Pancreas (tissue), 10 donors: ENCODE measurements at places on chromosomes 7 and 10. TPM values are rescaled to one million over a fixed set of nuclear protein-coding genes. Genes with fewer than 3 reads are reported as not detected.
A peak's percentile ranks its signal among the peaks of the same experiment; 100 is the strongest.

Gene NACAD
- polyA plus RNA-seq, result 3.5 TPM

DNA sequence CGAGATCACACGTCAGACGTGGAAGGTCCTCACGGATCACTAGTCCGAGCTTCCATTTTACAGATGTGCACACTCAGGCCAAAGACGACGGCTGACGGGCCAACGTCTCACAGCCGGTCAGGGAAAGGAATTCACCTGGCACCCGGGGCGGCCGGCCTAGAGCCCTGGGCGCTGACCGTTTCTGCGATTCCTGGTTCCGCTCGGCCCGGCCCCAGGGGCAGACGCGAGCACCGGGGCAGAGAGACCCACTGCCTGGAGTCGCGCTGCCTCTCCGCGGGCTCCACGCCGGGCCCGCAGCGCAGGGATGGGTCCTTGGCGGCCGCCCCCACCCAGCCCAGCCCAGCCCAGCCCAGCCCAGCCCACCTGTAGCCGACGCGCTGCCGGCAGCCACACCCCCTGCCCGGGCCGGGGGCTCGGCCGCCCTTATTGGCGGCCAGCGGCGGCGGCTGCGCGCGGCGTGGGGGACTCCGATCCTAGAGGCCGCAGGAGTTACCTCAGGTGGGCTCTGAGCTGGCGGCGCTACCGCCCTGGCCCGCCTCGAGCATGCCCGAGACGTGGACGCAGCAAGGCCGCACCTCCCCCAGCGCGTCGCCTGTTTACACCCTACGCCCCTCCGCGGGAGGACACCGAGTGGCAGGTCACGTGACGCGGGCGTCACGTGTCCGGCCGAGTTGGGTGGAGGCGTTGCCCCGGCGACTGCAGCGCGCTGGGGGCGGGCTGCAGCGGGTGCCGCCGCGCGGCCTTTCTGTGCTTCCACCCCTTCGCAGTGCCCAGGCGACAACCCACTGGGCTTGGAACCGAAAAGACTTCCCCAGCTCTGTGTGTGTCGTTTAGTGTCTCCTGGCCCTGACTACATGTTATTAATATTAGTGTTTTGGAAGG is 78.1 kb downstream of the ZFAND4 start:
- no peaks in the 10 kb centered on the region for H3K27me3 ChIP-seq
- peak; percentile 94 for DNase-seq
- H3K36me3 ChIP-seq, result no peaks in the 10 kb centered on the region

Gene SPDYE5
- polyA plus RNA-seq, result not detected

Gene ABCC2
- 1.4 TPM for polyA plus RNA-seq

GRCh38 chr7:120233338-120233737 is 39.6 kb upstream of the KCND2 start:
- H3K27ac ChIP-seq, result no peak overlapping the region
- DNase-seq, result no peak
- H3K27me3 ChIP-seq, result no peaks in the 10 kb centered on the region
- H3K4me1 ChIP-seq, result no peaks in the 10 kb centered on the region

DNA sequence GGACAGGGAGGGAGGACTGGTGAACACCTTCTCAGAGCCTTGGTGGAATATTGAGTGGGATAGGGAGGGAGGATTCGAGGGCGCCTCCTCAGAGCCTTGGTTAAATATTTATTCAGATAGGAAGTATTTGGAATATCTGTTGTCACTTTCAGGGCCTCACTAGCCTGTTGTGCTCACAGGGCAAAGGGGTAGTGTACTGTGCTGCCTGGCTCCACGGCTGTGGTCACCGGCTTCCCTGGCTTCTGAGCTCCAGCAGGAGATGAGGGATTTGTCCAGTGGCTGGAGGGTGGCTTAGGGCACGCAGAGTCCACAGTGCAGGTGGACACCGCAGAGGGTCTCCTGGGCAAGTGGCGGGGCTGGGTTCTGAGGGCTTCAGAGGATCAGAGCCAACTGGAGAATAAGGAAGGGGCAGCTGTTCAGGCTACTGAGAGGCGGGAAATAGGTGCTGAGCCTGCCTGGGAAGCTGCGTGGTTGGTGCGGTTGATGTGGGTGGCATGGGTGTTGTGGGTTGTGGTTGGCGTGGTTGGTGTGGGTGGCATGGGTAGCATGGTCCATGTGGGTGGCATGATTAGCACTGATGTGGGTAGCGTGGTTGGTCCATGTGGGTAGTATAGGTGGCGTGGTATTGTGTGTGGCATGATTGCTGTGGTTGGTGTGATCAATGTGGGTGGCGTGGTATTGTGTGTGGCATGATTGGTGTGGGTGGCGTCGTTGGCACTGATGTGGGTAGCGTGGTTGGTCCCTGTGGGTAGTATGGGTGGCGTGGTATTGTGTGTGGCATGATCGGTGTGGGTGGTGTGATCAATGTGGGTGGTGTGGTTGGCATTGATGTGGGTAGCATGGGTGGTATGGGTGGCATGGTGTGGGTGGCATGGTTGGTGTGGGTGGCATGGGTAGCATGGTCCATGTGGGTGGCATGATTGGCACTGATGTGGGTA is 16.7 kb downstream of the INPP5A start:
- no peaks in the 10 kb centered on the region for H3K27me3 ChIP-seq
- no peaks in the 10 kb centered on the region for H3K36me3 ChIP-seq
- no peaks in the 10 kb centered on the region for H3K4me1 ChIP-seq
- DNase-seq, result peak; percentile 22

GRCh38 chr10:28714401-28715053 is 37.2 kb downstream of the BAMBI start:
- no peak for DNase-seq
- no peaks in the 10 kb centered on the region for H3K27me3 ChIP-seq
- no peak overlapping the region for H3K27ac ChIP-seq
- no peaks in the 10 kb centered on the region for H3K4me1 ChIP-seq

- H3K36me3 ChIP-seq, result no peaks in the 10 kb centered on the region
- no peaks in the 10 kb centered on the region for H3K27me3 ChIP-seq
- no peak overlapping the region for H3K27ac ChIP-seq
Measured at GRCh38 chr7:127114742-127115265, 137.9 kb downstream of the GRM8 start.

DNA sequence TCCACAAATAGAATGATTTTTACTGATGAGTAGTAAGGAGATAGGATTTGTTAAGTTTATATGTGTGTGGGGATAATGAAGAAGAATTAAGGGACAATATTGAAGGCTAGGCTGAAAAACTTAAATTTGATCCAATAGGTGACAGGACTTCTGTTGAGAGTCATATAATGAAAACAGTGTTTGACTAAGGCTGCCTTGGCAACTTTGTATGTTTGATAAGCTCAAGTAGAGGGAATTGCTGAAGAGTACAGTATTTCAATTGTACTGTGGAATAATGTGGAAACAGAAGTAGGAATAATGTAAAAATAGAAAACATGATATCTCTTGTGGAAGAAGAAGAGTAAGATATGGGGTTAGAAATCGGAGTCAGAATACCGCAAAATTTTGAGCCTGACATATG is 10.5 kb downstream of the R3HCC1L start:
- no peak for DNase-seq
- no peaks in the 10 kb centered on the region for H3K27me3 ChIP-seq
- H3K4me3 ChIP-seq, result no peak overlapping the region
- H3K4me1 ChIP-seq, result peaks cover 6% of the 10 kb centered on the region
- H3K27ac ChIP-seq, result no peak overlapping the region
- H3K36me3 ChIP-seq, result no peaks in the 10 kb centered on the region

Gene ADCY1
- 1.0 TPM for polyA plus RNA-seq

Gene OR2A7
- polyA plus RNA-seq, result 1.3 TPM

DNA sequence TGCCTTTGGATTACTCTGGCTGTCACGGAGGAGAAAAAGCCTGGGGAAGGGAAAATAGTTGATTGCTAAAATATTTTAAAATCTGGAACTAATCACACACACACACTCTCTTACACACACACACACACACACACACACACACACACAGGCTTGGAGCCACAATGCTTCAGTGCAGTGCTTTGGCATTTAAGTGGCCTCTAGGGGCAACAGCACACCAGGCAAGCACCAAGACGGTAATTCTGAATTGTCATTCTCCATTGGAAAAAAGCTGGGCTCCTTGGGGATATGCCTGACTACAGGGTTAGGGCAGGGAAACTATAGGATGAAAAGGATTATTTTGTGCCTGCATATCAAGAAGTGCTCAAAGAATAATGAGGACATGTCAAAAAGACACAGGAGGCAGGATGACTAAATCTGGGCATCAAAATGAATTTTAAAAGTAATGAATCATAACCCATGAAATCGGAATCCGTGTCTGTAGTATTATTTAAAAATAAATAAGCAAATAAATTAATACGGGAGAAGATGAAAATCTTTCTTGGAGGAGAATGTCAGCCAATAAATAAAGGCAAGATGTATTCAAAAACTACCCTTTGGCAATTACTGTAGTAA is 30.4 kb upstream of the DDC start:
- no peaks in the 10 kb centered on the region for H3K27me3 ChIP-seq
- no peak for DNase-seq
- H3K4me3 ChIP-seq, result no peak overlapping the region
- no peak overlapping the region for H3K27ac ChIP-seq
- H3K4me1 ChIP-seq, result no peaks in the 10 kb centered on the region
